ENCODE measurements at places on chromosomes 3 and 15.

GRCh38 chr3:116741467-116741866, 31.9 kb downstream of the TUSC7 start:
- no peak for DNase-seq

- peak; percentile 20 for DNase-seq
Observed at GRCh38 chr3:64417816-64418215, 192.6 kb upstream of the PRICKLE2 start.

GRCh38 chr3:71987828-71988227, 202.9 kb upstream of the PROK2 start:
- no peak for DNase-seq

DNA sequence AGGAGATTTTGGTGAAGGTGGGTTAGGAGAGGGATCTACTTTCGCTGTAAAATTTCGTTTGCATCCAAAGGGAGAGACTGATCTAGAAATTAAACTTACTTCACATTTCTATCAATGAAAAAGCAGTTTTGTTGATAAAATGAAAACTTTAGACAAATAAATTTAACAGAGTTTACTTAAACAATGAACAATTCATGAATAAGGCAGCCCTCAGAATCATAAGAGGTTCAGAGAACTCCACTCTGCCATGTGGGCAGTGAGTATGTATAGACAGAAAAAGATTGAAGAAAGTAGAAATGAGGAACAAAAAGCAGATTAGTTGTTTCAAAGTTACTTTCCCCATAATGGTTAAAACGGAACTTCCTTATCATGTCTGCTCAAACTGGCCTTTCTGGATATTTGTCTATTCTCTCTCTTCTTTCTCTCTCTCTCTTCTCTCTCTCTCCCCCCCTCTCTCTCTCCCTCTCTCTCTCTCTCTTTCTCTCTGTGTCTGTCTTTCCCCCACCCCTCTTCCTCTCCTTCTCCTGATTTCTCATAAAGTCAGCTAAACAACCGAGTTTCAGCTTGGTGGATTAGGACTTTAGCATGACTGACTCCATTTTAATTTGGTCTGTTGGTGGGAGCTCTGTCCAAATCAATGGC, 248.9 kb downstream of the TJP1 start:
- DNase-seq: no peak

DNA sequence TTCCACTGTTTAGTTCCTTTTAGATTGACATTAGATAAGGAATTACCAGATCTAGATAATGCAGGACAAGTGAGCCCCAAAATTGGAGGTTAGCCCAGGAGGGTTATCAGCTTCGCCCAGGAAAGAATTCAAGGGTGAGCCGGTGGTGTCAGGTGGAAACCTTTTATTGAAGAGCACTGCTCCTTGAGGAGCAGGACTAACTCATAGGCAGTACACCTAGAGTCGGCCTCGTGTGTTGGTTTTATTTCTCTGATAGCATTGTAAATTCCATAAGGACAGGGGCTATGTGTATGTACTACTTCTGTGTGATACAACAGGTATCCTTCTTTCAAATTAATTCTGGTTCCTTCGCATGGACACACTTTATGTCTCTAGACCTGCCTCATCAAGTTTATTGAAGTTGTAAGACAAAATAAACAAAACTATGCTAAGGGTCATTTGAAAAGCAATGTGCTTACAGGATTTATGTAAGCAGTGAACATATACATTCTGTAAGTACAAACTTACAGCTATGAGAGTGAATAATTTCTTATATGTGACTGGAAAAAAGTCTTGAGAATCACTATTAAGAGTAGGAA, 57.2 kb downstream of the SNX4 start:
- DNase-seq: no peak

GRCh38 chr3:18648159-18648558, 223.0 kb upstream of the SATB1 start:
- DNase-seq: no peak

- peak; percentile 51 for DNase-seq
Observed at GRCh38 chr15:67680641-67681040, 138.1 kb downstream of the MAP2K5 start.

DNA sequence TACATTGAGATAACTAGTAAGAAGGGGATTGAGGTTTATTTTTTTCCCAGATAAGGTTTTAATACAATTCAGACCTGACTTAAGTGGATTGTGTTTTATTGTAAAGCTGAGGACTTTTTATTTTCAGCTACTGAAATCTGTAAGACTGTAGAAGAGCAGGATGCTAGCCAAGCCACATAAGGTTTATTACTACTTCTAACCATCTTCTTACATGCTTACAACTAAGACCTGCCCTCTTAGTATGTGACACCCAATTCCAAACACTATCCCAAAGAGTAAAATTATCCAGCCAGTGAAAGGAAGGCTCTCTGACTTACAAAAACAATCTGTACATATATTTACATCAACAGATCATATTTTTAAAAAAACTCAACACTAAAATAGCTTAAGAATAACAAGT, 564.5 kb upstream of the NAALADL2 start:
- DNase-seq: no peak

DNA sequence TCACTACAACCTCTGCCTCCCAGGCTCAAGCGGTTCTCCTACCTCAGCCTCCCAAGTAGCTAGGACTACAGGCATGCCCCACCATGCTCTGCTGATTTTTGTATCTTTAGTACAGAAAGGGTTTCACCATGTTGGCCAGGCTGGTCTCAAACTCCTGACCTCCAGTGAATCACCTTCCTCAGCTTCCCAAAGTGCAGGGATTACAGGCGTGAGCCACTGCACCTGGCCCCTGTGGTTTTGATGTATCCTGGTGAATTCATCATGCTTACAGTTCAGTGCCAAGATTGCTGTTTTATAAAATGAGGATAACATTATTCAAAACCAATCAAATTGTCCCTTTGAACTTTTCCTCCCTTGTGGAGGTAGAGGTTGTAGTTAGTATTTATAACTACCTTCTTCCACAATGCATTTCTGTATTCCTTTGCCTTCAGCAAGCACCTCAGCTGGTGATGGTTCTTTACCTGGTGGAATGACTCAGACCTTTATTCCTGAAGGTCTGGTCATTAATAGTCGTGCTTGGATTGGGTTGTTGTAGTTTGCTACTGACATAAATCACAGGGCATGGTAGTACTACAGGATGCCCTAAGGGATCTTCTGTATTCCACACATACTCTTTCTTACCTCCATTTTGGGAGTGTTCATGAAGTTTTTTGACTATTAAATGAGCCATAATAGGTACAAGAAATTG, 76.9 kb downstream of the UBP1 start:
- no peak for DNase-seq

DNA sequence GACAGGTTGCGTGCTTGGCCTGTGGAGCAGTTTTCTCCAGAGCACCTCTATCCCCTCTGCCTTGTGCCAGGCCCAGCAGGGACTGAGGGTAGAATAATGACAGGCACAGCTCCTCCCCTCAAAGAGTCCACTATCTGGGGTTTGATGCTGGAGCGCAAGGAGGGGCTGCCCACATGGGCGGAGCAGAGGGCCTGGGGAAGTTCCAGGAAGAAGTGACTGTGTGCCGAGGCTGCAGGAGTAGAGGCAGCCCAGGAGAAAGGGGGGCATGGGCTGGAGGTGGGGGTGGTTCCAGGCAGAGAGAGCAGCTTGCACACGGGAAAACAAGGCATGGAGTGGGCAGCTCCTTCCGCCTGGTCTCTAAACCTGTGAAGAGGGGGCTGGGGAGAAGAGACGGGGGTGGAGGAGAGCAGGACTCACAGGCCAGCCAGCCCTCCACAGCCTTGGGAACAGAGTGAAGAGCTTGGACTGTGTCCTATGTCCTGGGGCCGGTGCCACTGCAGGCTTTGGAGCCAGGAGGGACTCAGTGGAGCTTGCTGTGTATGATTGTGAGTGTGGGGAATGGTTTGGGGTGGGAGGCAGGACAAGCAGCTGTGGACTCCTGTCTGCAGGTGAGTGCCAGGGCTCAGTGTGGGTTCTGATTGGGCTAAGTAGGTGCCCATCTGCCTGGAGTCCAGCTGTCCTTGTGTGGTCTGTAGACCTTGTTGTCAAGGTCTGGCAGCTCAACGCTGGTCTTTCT, 48.1 kb downstream of the APBA2 start:
- no peak for DNase-seq

All from fibroblast of the aortic adventitia (primary cell).